Activated CD4-positive, alpha-beta T cell treated with anti-CD3 and anti-CD28 coated beads for 36 hours (primary cell): ENCODE measurements at places on chromosomes 16 and 17. TPM values are rescaled to one million over a fixed set of nuclear protein-coding genes. Genes with fewer than 3 reads are reported as not detected.
A peak's percentile ranks its signal among the peaks of the same experiment; 100 is the strongest.

FAM117A gene
- total RNA-seq: 15.4 TPM

LGALS3BP gene
- 71.2 TPM for total RNA-seq

LRRC37A gene
- 1.0 TPM for total RNA-seq

ZNF785 gene
- total RNA-seq: 10.8 TPM

MT1F gene
- total RNA-seq: 7.1 TPM

DNA sequence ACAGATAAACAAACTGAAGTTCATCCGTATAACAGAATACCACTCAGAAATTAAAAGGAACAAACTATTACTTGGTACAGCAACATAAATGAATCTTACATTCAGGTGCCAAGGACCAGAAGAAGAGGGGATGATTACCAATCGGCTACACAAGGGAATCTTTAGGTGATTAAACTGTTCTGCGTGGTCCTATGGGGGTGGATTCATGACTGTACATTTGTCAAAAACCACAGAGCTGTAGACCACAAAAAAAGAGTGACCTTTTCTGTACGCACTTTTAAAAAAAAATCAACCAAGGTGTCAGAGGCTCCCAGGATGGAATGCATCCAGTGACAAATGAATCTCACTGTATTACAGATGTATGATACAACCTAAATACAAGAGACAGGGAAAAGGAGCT lies 110.8 kb downstream of the CDYL2 start:
- no peaks in the 10 kb centered on the region for H3K27me3 ChIP-seq
- peaks cover 37% of the 10 kb centered on the region for H3K4me1 ChIP-seq
- DNase-seq: peak; percentile 38
- H3K36me3 ChIP-seq: no peaks in the 10 kb centered on the region
- no peak overlapping the region for H3K4me3 ChIP-seq

GRCh38 chr16:54712866-54713265 lies 217.8 kb upstream of the IRX5 start:
- no peak for DNase-seq
- no peak overlapping the region for H3K4me3 ChIP-seq
- H3K27ac ChIP-seq: no peak overlapping the region
- no peaks in the 10 kb centered on the region for H3K27me3 ChIP-seq

- H3K4me3 ChIP-seq: no peak overlapping the region
- H3K4me1 ChIP-seq: no peaks in the 10 kb centered on the region
- no peak for DNase-seq
- no peaks in the 10 kb centered on the region for H3K36me3 ChIP-seq
- no peak overlapping the region for H3K27ac ChIP-seq
- peaks cover 9% of the 10 kb centered on the region for H3K27me3 ChIP-seq
These were observed 31.8 kb downstream of the MRPS23 start for GRCh38 chr17:57818066-57818465.

DNA sequence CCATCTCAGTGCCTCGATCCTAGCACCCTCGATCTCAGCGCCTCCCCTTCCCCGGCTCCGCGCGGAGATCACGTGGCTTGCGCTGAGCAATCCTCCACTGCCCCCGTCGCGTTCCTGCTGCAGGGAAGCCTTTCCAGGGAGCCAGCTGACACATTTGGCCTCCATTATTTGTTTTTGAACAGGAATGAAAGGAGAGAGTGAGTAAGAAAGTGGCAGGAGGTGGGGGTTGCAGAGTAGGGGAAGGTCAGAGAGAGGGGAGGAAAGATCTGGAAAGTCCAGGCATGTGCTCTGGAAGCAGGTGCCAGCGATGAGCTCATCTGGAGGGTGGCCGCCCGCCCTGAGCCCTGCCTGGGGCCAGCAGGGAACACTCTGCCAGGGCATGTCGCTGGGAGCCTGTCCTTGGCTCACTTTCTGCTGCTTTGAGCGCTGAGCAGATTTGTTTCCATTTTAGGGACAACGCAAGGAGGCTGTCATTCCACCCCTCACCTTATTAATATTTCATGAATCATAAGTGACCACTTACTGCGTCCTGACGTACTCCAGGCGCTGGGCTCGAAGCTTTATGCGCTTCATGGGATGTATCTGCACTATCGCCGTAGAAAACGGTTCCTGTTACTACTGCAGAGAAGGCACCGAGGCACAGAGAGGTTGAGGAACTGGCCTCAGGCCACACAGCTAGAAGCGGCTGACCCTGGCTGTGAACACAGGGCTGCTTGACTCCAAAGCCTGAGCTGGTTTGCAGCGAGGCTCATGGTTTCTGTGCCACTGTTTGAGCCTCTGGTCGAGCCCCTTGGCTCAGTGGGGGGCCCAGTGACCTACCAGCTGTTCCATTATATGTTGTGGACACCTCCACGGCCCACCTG lies 283.1 kb downstream of the SEC14L1 start:
- no peak overlapping the region for H3K4me3 ChIP-seq
- no peak for DNase-seq
- peaks cover 74% of the 10 kb centered on the region for H3K4me1 ChIP-seq
- H3K36me3 ChIP-seq: no peaks in the 10 kb centered on the region
- H3K27me3 ChIP-seq: no peaks in the 10 kb centered on the region

DNA sequence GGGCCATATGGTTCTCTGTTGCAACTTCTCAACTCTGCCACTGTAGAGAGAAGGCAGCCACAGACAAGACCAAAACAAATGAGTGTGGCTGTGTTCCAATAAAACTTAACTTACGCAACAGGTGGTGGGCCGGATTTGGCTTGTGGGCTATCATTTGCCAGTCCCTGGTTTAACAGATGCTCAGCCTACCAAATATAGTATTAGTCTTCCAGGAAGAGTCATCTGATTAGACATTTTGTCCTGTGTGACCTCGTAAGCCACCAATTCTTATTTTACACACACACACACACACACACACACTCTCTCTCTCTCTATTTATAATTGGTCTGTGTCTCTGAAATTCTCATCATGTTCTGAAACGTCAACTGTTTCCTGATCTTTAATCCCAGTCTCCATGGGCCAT lies 245.9 kb downstream of the XYLT1 start:
- H3K27ac ChIP-seq: no peak overlapping the region
- H3K4me1 ChIP-seq: peaks cover 4% of the 10 kb centered on the region
- H3K36me3 ChIP-seq: peaks cover 5% of the 10 kb centered on the region

GRCh38 chr16:17356243-17356933 lies 114.4 kb downstream of the XYLT1 start:
- DNase-seq: no peak
- peaks cover 5% of the 10 kb centered on the region for H3K36me3 ChIP-seq
- no peak overlapping the region for H3K27ac ChIP-seq
- no peak overlapping the region for H3K4me3 ChIP-seq

- no peak overlapping the region for H3K4me3 ChIP-seq
- peaks cover 7% of the 10 kb centered on the region for H3K36me3 ChIP-seq
- no peaks in the 10 kb centered on the region for H3K27me3 ChIP-seq
- no peak overlapping the region for H3K27ac ChIP-seq
- DNase-seq: no peak
- no peaks in the 10 kb centered on the region for H3K4me1 ChIP-seq
These were observed 40.6 kb upstream of the HAS3 start for GRCh38 chr16:69064764-69065313.

GRCh38 chr16:90083139-90083538 lies 6.0 kb upstream of the PRDM7 start:
- H3K27me3 ChIP-seq: peaks cover 4% of the 10 kb centered on the region
- DNase-seq: peak; percentile 39
- H3K36me3 ChIP-seq: no peaks in the 10 kb centered on the region
- H3K4me1 ChIP-seq: peaks cover 24% of the 10 kb centered on the region
- H3K4me3 ChIP-seq: peak overlapping the region; percentile 83

DNA sequence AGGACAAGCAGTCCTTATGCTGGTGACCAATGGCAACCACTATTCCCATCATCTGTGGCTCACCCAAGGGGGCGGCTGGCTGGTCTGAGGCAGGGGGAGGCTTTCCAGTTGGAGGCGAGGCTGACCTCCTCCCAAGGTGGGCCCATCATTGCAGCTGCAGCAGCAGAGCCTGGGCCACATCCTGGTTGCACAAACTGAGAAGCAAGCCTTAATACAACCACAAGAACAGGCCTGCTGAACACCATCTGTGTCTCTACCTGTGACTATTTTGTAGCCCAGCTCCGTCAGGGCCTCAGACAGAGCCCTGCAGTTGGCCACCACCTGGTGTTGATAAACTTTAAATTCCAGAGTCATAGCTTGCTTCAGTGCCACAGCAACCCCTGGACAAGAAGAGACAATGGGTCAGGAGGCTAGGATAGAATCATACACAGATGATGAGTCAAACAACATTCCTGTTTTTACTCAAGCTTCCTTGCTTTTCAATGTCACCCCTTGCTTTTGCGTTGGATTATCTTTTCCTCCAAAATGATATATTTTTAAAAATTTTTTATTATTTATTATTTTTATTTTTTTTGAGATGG lies 17.9 kb downstream of the SMCR8 start:
- H3K36me3 ChIP-seq: peaks cover 28% of the 10 kb centered on the region
- H3K4me3 ChIP-seq: no peak overlapping the region

GRCh38 chr17:48102043-48102750 lies 919 bp upstream of the CBX1 start:
- peaks cover 2% of the 10 kb centered on the region for H3K36me3 ChIP-seq
- peak overlapping the region; percentile 99 for H3K4me3 ChIP-seq
- H3K27me3 ChIP-seq: no peaks in the 10 kb centered on the region
- H3K27ac ChIP-seq: peak overlapping the region; percentile 83
- DNase-seq: no peak

DNA sequence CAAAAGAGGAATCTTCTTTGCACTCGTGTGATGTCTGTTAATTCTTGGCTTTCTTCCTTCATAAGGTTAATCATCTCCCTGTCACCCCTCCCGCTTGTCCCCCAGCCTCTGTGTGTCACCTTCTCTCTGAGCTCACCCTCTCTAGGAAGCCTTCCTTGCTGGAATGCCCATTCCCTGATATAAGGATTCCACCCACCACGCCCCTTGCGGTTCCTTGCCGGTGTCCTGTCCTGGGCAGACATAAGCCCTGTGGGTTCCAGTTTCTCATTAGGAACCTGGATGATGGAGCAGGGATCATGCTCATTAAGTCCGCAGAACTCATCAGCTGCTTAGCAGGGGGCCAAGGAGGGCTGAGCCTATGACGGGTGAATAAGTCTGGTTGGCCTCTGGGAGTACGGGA lies 559.3 kb downstream of the MAF start:
- no peak overlapping the region for H3K4me3 ChIP-seq
- peaks cover 32% of the 10 kb centered on the region for H3K4me1 ChIP-seq
- H3K36me3 ChIP-seq: no peaks in the 10 kb centered on the region
- no peak overlapping the region for H3K27ac ChIP-seq

- H3K4me3 ChIP-seq: no peak overlapping the region
- no peak overlapping the region for H3K27ac ChIP-seq
- DNase-seq: no peak
- no peaks in the 10 kb centered on the region for H3K36me3 ChIP-seq
These were observed 14.5 kb upstream of the TNFRSF13B start for GRCh38 chr17:16986391-16986790.

GRCh38 chr17:71145486-71145885 lies 975.3 kb upstream of the SOX9 start:
- H3K4me1 ChIP-seq: no peaks in the 10 kb centered on the region
- DNase-seq: no peak
- no peak overlapping the region for H3K4me3 ChIP-seq
- H3K27me3 ChIP-seq: no peaks in the 10 kb centered on the region
- peaks cover 2% of the 10 kb centered on the region for H3K36me3 ChIP-seq

DNA sequence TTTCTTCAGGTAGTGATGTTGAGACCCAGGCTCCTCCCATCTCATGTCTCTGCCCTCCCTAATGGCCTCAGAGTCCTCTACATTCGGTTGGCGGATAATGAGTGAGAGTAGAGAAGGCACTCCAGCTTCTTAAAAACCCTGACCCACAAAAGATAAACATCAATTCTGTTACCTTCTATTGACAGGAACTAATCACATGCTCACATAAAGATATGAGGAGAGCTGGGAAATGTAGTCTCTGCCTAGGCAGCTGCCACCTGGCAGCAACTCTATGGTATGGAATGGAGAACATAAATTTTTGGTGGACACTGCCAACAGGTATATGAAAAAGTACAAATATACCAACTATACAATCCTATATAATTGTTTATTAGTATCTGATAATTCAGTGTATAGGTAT lies 110.7 kb upstream of the HLF start:
- DNase-seq: no peak
- no peaks in the 10 kb centered on the region for H3K4me1 ChIP-seq
- peaks cover 3% of the 10 kb centered on the region for H3K36me3 ChIP-seq
- no peak overlapping the region for H3K27ac ChIP-seq
- H3K27me3 ChIP-seq: no peaks in the 10 kb centered on the region

DNA sequence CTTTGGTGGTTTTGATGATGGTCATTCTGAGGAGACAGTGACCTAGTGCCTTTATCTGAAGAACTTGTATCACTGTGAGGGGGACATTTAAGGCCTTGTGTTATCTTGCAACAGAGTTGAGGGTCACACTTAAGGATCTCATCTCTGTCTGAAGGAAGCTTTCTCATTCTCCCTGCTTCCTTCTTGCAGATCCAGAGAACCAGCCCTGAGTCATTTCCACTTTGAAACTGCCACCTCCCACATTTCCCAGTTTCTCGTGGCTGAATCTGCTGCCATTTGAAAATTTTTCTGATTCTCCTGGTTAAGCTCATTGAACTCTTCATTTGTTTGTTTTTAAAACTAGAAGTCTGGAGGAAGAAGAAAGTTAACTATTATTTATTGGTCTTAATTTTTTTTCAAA lies 190.2 kb upstream of the CDH11 start:
- no peak overlapping the region for H3K27ac ChIP-seq
- no peaks in the 10 kb centered on the region for H3K4me1 ChIP-seq
- no peak for DNase-seq
- H3K36me3 ChIP-seq: no peaks in the 10 kb centered on the region
- no peaks in the 10 kb centered on the region for H3K27me3 ChIP-seq

GRCh38 chr17:35809855-35810461 lies 674 bp downstream of the TAF15 start:
- H3K27me3 ChIP-seq: no peaks in the 10 kb centered on the region
- H3K4me1 ChIP-seq: peaks cover 56% of the 10 kb centered on the region
- H3K27ac ChIP-seq: peak overlapping the region; percentile 97
- peak overlapping the region; percentile 78 for H3K4me3 ChIP-seq
- DNase-seq: no peak

- no peaks in the 10 kb centered on the region for H3K27me3 ChIP-seq
- H3K36me3 ChIP-seq: peaks cover 16% of the 10 kb centered on the region
- no peak overlapping the region for H3K27ac ChIP-seq
- H3K4me1 ChIP-seq: no peaks in the 10 kb centered on the region
These were observed 27.0 kb downstream of the RNF135 start for GRCh38 chr17:30997842-30998241.

- no peaks in the 10 kb centered on the region for H3K27me3 ChIP-seq
- peaks cover 58% of the 10 kb centered on the region for H3K36me3 ChIP-seq
- H3K4me3 ChIP-seq: no peak overlapping the region
- DNase-seq: no peak
- peaks cover 20% of the 10 kb centered on the region for H3K4me1 ChIP-seq
- peak overlapping the region; percentile 31 for H3K27ac ChIP-seq
These were observed 48.1 kb downstream of the YWHAE start for GRCh38 chr17:1351971-1352370.

GRCh38 chr17:17041018-17041521 lies 1.2 kb upstream of the MPRIP start:
- H3K36me3 ChIP-seq: no peaks in the 10 kb centered on the region
- H3K27ac ChIP-seq: no peak overlapping the region
- peak overlapping the region; percentile 69 for H3K4me3 ChIP-seq

GRCh38 chr17:61556224-61557188 lies 34.5 kb downstream of the NACA2 start:
- H3K4me3 ChIP-seq: no peak overlapping the region
- no peaks in the 10 kb centered on the region for H3K36me3 ChIP-seq
- no peaks in the 10 kb centered on the region for H3K4me1 ChIP-seq
- DNase-seq: no peak
- H3K27ac ChIP-seq: no peak overlapping the region
- H3K27me3 ChIP-seq: peaks cover 33% of the 10 kb centered on the region
